PC-3 (cell line): ENCODE measurements at places on chromosomes 12 and 14. TPM values are rescaled to one million over a fixed set of nuclear protein-coding genes. Genes with fewer than 3 reads are reported as not detected.

- DNase-seq: no peak
- peaks cover 4% of the 10 kb centered on the region for H3K4me1 ChIP-seq
- no peaks in the 10 kb centered on the region for H3K36me3 ChIP-seq
- H3K4me3 ChIP-seq: no peak overlapping the region
- H3K27ac ChIP-seq: no peak overlapping the region
These were observed 31.3 kb upstream of the PPM1A start for GRCh38 chr14:60217713-60218112.

DNA sequence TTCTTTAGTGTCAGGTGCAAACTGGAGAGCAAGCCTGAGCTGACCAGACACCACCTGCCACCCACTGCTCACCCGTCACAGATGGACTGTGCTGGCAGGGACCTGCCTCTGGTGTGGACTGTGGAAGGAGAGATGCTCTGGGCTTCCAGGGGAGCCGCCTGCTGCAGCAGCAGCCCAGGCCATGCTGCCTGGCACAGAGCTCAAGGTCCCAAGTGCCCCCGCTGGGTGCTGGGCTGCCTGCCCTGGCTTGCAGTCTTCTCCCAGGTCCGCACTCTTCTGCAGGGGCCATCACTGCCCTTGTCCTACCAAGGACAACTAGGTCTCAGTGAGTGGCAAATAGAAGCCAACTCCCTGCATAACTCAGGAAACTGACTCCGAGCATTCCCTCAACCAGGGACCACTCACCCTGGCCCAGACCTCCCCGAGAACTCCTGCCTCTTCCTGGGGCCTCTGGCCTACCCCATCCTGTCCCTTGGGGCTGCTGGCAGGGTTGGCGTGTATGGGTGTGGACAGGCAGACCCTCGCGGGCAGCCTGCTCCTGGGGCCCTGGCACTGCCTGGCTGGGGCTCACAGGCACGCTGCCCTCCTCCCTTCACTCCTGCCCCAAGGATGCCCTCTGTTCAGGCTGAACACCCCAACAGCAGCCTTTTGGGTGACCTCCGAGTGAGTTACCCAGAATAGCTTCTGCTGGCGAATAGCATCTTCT, 9.3 kb downstream of the AMN start:
- H3K27ac ChIP-seq: no peak overlapping the region
- H3K27me3 ChIP-seq: peaks cover 5% of the 10 kb centered on the region
- no peaks in the 10 kb centered on the region; the same call in 1 of the 2 replicates for H3K36me3 ChIP-seq
- H3K4me1 ChIP-seq: peaks cover 8% of the 10 kb centered on the region; the same call in 1 of the 2 replicates
- no peak overlapping the region for H3K4me3 ChIP-seq

DNA sequence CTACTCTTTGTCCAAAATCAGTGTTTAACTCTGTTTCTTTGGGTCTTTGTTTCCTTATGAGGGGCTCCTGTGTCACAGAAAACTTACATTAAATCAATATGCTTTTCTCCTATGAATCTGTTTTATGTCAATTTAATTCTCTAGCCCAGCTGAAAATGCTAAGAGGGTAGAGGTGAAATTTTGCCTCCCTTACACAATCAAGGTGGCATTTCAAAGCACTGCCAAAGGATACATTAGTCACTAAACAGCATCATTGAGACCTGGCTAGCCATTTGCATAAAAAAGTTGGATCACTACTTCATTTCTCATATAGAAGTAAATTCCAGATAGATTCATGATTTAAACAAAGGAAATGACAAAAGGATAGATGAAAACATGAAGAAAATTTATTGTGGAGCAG, 12.1 kb downstream of the TCL1B start:
- peaks cover 45% of the 10 kb centered on the region for H3K27me3 ChIP-seq
- H3K36me3 ChIP-seq: no peaks in the 10 kb centered on the region
- no peak overlapping the region for H3K27ac ChIP-seq
- no peaks in the 10 kb centered on the region for H3K4me1 ChIP-seq

GRCh38 chr12:100724071-100724470, 70.5 kb upstream of the ANO4 start:
- peaks cover 58% of the 10 kb centered on the region for H3K27me3 ChIP-seq
- no peaks in the 10 kb centered on the region for H3K4me1 ChIP-seq
- no peak overlapping the region for H3K27ac ChIP-seq
- DNase-seq: no peak
- H3K4me3 ChIP-seq: no peak overlapping the region

DNA sequence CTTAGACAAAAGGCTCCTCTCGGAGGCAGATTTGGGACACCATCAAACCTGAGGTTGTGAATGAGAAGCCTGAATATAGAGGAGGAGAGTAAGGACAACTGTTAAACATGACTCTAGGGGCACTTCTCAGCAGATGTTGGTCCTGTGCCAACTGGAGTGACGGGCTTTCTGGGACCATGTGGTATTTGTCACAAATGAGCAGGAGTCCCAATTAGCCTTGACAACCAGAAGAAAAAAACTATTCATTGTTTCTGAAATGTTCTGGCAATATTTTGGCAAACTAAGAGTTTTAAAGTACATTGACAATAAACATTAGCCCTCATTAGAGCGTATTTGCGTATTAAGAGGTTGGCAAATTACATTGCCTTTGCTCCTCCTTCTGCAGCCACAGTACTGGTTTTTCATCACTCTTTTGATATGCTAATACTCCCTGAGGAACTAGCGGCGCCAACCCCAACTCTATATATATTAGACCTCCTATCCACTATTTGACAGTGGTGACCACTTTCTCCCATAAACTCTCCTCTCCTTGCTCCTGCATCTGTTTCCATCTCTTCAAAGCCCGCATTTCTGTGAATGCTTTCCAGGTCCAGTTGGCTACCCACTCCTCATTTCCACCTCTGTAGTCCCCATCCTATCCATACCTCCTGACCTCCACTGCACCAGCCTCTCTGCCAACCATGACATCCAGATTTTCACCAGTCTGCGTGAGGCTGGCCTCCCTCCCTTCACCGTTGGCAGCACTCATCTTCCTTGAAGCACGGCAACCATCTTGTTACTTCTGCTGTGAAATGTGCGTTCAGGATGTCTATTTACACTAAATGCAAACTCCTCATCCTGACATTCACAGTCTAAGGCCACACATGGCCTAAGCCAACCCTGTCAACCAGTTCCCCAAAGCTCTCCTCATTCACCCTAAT, 100.7 kb downstream of the ZFC3H1 start:
- no peaks in the 10 kb centered on the region for H3K4me1 ChIP-seq
- no peaks in the 10 kb centered on the region for H3K36me3 ChIP-seq
- no peaks in the 10 kb centered on the region for H3K27me3 ChIP-seq
- no peak for DNase-seq
- H3K4me3 ChIP-seq: no peak overlapping the region
- no peak overlapping the region for H3K27ac ChIP-seq

DNA sequence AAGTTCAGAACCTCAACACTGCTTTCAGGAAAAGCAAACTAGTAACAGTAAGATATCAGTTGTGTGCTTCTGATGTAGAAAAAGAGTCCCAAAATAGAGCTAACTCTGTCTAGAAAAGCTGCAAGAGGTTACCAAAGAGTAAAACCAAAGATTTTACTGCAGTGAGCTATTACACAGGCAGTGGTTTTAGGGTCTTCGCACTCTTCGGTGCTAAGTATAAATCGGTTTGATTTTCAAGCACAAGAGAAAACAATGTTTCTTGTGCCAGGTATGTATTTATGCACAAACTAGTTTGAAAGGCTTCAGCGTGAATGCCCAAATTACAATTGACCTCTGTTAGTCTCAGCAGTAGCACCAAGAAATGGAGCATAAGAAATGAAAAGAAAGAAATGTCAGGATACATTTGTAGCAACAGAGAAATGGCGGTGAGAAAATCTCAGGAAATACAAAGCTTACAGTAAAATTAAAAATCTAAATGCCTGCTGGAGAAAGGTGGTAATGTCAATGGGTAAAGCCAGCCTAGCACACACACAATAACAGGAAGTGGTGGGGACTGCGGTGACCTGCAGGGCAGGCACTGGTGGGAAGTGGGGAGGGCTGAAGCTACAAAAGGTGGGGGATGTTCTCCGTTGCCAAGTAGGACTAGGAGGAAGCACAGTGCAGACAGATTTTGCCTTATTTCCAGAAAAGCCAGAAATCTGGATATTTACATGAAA, 18.0 kb upstream of the DYRK2 start:
- DNase-seq: peak; percentile 2
- no peak overlapping the region for H3K27ac ChIP-seq
- no peaks in the 10 kb centered on the region for H3K4me1 ChIP-seq
- no peak overlapping the region for H3K4me3 ChIP-seq
- no peaks in the 10 kb centered on the region for H3K27me3 ChIP-seq
- H3K36me3 ChIP-seq: no peaks in the 10 kb centered on the region

DNA sequence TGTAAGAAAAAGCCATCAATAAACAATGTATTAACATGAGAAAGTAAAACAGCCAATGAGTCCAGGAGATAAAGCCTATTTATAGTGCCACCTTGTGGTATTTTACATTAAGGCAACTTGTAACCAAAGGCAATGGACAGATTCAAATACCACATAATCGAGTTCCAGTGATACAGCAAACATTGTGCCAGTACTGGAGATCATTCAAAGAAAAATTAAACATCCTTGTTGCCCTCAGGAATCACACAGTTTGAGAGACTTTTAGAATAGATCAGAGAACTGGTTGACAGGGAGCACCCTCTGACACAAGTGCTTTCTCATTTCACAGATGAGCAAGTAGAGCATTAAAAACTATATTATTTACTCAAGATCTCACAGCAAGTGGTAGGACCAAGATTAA, 98.1 kb downstream of the DDHD1 start:
- no peaks in the 10 kb centered on the region for H3K27me3 ChIP-seq
- no peak overlapping the region for H3K4me3 ChIP-seq
- H3K27ac ChIP-seq: no peak overlapping the region
- H3K4me1 ChIP-seq: peaks cover 1% of the 10 kb centered on the region; the same call in 1 of the 2 replicates
- no peaks in the 10 kb centered on the region for H3K36me3 ChIP-seq

DNA sequence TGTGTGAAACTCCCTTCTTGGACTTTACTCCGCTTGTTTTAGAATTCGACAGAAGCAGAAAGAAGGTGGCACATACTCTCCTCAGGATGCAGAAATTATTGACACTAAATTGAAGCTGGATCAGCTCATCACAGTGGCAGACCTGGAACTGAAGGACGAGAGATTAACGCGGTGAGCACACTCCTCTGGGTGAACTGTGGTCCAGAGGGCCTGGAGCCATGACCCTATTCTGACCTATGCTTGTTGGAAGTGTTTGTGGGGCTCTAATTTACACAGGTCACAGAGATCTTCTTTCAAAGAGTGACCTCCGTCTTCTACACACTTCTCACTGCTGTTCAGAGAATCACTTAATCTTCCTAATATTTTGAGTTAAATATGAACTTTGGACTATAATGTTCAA, 72.5 kb upstream of the MYF6 start:
- no peak for DNase-seq
- H3K4me3 ChIP-seq: no peak overlapping the region
- no peaks in the 10 kb centered on the region; the same call in 1 of the 2 replicates for H3K27me3 ChIP-seq
- H3K36me3 ChIP-seq: no peaks in the 10 kb centered on the region

- H3K27ac ChIP-seq: no peak overlapping the region
- H3K36me3 ChIP-seq: no peaks in the 10 kb centered on the region
- no peaks in the 10 kb centered on the region for H3K4me1 ChIP-seq
- no peaks in the 10 kb centered on the region for H3K27me3 ChIP-seq
- DNase-seq: no peak
These were observed 18.7 kb upstream of the FBRSL1 start for GRCh38 chr12:132471011-132471857.

GRCh38 chr14:68395604-68396003, 397.3 kb downstream of the ZFP36L1 start:
- no peaks in the 10 kb centered on the region for H3K4me1 ChIP-seq
- no peak overlapping the region for H3K4me3 ChIP-seq
- H3K36me3 ChIP-seq: no peaks in the 10 kb centered on the region
- H3K27me3 ChIP-seq: no peaks in the 10 kb centered on the region

- H3K27me3 ChIP-seq: 0 out of 2 replicates have a peak, but pooled peaks cover 5% of the 10 kb centered on the region
- H3K36me3 ChIP-seq: no peaks in the 10 kb centered on the region
- H3K4me1 ChIP-seq: no peaks in the 10 kb centered on the region
- peak; percentile 53 for DNase-seq
These were observed 587.7 kb downstream of the RPL10L start for GRCh38 chr14:46063872-46064271.

DNA sequence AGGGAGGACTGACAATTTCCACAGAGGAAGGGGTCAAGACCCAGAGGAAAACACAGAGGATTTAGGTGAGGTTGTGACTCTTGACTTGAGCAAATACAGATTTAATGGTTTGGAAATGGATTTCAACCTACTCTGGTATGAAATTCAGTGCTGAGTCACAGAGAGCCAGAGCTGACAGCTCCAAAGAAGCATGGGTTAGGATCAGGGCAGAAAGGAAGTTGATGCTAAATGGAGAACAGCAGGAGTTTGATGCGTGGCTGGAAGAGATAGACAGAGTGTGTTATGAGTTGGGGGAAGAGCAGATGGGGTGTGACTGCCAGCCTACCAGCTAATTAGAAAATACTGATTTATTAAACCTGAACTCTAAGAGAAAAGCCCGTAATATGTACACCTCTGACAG, 272.6 kb downstream of the FOXG1 start:
- H3K27me3 ChIP-seq: no peaks in the 10 kb centered on the region
- H3K36me3 ChIP-seq: no peaks in the 10 kb centered on the region
- DNase-seq: peak; percentile 11
- no peaks in the 10 kb centered on the region for H3K4me1 ChIP-seq
- no peak overlapping the region for H3K27ac ChIP-seq
- no peak overlapping the region for H3K4me3 ChIP-seq

- no peaks in the 10 kb centered on the region for H3K36me3 ChIP-seq
- peak; percentile 99 for DNase-seq
- peaks cover 38% of the 10 kb centered on the region for H3K4me1 ChIP-seq
- peak overlapping the region; percentile 94 for H3K27ac ChIP-seq
- H3K27me3 ChIP-seq: no peaks in the 10 kb centered on the region
- H3K4me3 ChIP-seq: peak overlapping the region; percentile 51
These were observed 26.0 kb downstream of the PPFIBP1 start for GRCh38 chr12:27549801-27550652.

DNA sequence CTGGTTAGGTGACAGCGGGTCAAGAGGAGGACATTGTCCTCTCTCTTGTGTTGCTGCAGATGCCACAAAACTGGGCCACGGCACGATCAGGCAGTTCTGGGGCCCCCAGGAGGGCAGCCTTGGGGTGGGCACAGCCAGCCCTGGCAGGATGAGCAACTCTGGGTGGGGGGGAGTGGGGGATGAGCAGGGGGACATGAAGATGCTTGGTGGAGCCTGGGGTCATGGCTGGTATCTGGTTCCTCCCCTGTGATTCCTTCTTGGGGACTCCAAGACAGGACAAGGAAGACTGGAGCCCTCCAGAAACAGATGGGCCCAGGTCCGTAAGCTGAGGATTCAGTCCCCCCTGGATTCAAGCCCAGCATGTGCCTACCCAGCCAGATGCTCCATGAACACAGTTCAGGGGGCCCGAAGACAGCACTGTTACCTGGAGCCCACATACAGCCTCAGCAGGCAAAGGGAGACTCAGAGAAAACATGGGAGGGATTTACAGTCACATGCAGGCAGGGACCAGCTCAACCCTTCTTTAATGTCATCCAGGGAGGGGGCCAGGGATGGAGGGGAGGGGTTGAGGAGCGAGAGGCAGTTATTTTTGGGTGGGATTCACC, 10.4 kb downstream of the SERPINA1 start:
- peaks cover 7% of the 10 kb centered on the region; the same call in 1 of the 2 replicates for H3K4me1 ChIP-seq
- H3K4me3 ChIP-seq: no peak overlapping the region
- H3K27me3 ChIP-seq: peaks cover 5% of the 10 kb centered on the region; the same call in 1 of the 2 replicates
- H3K27ac ChIP-seq: no peak overlapping the region

- peaks cover 3% of the 10 kb centered on the region; the same call in 1 of the 2 replicates for H3K36me3 ChIP-seq
- no peak overlapping the region for H3K4me3 ChIP-seq
- H3K4me1 ChIP-seq: no peaks in the 10 kb centered on the region
These were observed 20.2 kb downstream of the NDUFA12 start for GRCh38 chr12:94983321-94983720.

Gene RNASE3
- not detected in 2 replicates for total RNA-seq

Gene AVPR1A
- total RNA-seq: not detected in 2 replicates

Gene SERPINA1
- 5.4 and 10.5 TPM in 2 replicates for total RNA-seq

Gene LAG3
- total RNA-seq: 0.40 and 0.58 TPM in 2 replicates

Gene POTEG
- total RNA-seq: 0.12 TPM in 1 of 2 replicates, not detected in the other

Gene HIP1R
- 46.1 and 83.6 TPM in 2 replicates for total RNA-seq

Gene KRT85
- total RNA-seq: not detected in 2 replicates

Gene LPAR5
- total RNA-seq: 2.3 and 4.3 TPM in 2 replicates

Gene OTUB2
- 7.7 and 9.0 TPM in 2 replicates for total RNA-seq

Gene RFLNA
- total RNA-seq: not detected in 2 replicates

Gene KLRC3
- total RNA-seq: not detected in 2 replicates

Gene DLK1
- not detected in 2 replicates for total RNA-seq
